ENCODE measurements at places on chromosomes 1 and 21. TPM values are rescaled to one million over a fixed set of nuclear protein-coding genes. Genes with fewer than 3 reads are reported as not detected.

DNA sequence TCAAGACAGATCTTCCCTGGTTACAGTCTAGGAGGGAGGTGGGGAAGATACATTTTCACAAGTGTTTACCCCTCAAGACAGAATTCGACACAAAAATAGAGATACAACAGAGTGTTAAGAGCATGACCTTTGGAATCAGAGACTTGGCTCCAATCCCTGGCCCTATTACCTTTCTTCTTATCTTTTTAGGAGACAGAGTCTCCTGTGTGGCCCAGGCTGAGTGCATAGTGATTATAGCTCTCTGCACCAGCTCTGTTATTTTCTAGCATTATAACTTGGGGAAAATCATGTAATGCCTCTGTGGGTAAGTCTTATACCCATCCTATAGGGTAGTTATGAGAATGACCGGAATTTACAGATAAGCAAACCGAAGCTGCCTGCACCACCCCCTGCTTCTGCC, 9.8 kb downstream of the NIPAL3 start:
- H3K27me3 ChIP-seq = no peaks in the 10 kb centered on the region
- no peaks in the 10 kb centered on the region for H3K4me1 ChIP-seq
- no peaks in the 10 kb centered on the region for H3K36me3 ChIP-seq
- no peak overlapping the region for H3K4me3 ChIP-seq
- H3K27ac ChIP-seq = no peak overlapping the region
- peak; percentile 68 for DNase-seq

C1orf50 gene
- total RNA-seq = 5.8 TPM

GRCh38 chr1:87754139-87754538, 425.5 kb downstream of the LMO4 start:
- DNase-seq = no peak
- H3K27me3 ChIP-seq = no peaks in the 10 kb centered on the region
- H3K27ac ChIP-seq = no peak overlapping the region
- H3K4me1 ChIP-seq = no peaks in the 10 kb centered on the region
- H3K4me3 ChIP-seq = no peak overlapping the region

DNA sequence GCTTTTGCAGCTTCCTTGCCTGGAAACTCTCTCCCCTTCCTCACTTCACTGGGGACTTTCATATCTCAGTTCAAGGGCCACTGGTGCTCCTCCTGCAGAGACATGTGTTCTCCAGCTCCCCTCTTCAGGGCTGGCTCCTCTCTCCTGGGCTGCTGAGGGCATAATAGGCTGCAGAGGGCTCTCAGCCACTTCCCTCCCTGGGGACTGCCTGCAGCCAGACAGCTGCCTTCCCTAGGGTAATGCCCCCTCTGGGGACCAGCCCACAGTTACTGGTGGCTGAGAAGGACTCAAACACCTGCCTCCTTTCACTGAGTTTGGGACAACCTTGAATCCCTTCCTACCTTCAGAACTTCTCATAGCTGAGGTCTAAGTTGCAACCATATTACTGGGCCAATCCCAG, 104.8 kb upstream of the POU3F1 start:
- no peak overlapping the region for H3K27ac ChIP-seq
- no peak for DNase-seq
- no peaks in the 10 kb centered on the region for H3K36me3 ChIP-seq
- no peaks in the 10 kb centered on the region for H3K27me3 ChIP-seq
- H3K4me3 ChIP-seq = no peak overlapping the region
- no peaks in the 10 kb centered on the region for H3K4me1 ChIP-seq

- H3K27ac ChIP-seq = no peak overlapping the region
- H3K27me3 ChIP-seq = no peaks in the 10 kb centered on the region
- H3K4me3 ChIP-seq = no peak overlapping the region
- no peaks in the 10 kb centered on the region for H3K36me3 ChIP-seq
- no peak for DNase-seq
These were observed 4.7 kb downstream of the CFAP45 start for GRCh38 chr1:159895286-159895685.

All from colonic mucosa (tissue), 4 donors.